ENCODE measurements at places on chromosomes 2 and 18.
A peak's percentile ranks its signal among the peaks of the same experiment; 100 is the strongest.

GRCh38 chr18:62569081-62569655, 46.3 kb downstream of the ZCCHC2 start:
- DNase-seq: no peak

- no peak for DNase-seq
Observed at GRCh38 chr2:165361514-165361913, 108.0 kb upstream of the CSRNP3 start.

DNA sequence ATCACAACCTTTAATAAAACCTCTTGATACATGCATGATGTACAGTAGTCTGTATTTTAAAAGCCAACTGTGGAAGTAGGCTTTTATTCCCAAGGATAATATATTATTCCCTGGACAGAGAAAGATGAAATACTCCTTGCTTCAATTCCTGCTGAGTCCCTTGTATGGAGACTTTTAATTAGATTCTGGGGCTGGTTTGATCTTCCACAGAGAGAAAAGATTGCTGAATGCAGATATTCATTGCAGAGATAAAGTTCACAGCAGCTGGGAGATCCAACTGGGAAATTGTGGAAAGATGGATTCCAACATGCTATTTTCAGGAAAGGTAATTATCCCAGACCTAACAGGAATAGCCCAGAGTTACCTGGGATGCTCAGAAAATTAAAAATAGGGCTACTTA, 607.0 kb upstream of the HS6ST1 start:
- DNase-seq: no peak

GRCh38 chr2:71807581-71808451, 339.8 kb downstream of the CYP26B1 start:
- no peak for DNase-seq

DNA sequence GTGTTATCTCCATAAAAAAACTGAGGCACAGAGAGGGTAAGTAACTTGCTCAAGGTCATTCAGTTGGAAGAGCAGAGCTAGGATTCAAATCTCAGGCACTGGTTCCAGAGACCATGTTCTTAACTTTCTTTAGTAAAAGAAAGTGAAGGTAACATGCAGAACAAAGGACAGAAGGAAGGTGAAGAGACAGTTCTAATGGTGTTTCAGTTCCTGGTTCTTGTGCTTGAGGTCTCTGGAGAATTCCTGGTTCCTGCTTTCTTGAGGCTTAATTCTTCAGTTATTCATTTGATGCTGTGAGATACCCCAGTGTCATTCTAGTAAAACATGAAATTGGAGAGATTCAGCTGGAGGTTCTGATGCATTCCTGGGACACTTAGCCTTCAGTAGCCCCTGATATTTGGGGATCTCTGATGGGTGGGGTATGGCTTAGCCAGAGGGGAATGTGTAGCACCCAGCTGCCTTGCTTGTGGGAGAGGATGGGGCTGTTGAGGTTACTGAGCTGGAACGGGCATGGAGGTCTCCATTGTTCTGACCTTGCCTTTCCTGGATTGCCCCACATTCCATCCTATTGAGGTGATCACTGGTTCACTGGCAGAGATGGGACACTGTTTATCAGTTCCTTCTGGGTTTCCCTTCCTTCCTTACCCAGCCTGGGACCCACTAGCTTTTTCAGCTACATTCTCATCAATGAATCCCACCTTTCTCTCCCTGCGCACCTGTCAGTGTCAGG, 46.8 kb downstream of the SEMA4F start:
- no peak for DNase-seq

- DNase-seq: peak; percentile 52
Observed at GRCh38 chr2:69946351-69947324, 14.8 kb downstream of the ASPRV1 start.

GRCh38 chr2:28173377-28173776, 219.3 kb upstream of the FOSL2 start:
- no peak for DNase-seq

GRCh38 chr2:44170311-44170717, 1.6 kb downstream of the PPM1B start:
- DNase-seq: no peak

DNA sequence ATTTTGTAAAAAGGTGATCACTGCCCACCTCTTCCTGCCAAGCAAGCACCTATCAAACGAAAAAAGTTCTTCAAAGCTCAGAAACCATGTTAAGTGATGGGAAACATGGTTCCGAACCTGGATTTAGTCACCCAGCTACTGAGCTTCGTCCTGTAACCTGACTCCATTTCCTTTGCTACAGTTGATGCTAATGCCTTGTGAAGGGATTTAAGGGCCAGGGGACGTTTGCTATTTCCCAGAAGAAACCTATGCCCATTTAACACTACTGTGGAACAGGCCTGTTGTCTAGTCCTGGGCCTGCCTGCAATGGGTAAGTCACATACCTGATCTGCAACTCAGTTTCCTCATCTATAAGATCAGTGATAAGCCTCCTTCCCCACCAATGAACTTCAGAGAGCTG, 14.8 kb downstream of the SERPINE2 start:
- no peak for DNase-seq

DNA sequence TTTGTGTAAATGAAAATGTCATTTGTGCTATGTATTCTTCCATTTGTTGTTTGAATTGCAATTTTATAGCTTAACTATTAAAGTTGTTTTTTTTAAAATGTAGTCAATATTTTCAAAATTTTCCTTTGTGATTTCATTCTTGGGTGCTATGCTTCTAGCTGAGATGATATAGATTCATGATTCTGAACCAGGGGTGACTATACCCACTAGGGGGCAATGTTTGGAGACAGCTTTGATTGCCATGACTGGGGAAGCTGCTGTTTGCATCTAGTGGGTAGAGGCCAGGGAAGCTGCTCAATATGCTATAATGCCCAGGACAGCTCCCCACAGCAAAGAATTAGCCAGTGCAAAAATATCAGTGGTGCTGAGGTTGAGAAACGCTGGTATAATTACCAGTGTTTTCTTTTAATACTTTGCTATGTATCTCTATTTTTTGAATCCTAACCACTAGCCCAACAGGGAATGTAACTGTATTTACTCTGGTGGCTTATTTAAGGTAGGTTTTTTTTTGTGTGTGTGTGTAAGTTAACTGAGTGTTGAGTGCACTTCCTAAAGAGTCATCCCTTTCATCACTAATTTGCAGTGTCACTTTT, 99.7 kb downstream of the MEP1B start:
- DNase-seq: peak; percentile 9

DNA sequence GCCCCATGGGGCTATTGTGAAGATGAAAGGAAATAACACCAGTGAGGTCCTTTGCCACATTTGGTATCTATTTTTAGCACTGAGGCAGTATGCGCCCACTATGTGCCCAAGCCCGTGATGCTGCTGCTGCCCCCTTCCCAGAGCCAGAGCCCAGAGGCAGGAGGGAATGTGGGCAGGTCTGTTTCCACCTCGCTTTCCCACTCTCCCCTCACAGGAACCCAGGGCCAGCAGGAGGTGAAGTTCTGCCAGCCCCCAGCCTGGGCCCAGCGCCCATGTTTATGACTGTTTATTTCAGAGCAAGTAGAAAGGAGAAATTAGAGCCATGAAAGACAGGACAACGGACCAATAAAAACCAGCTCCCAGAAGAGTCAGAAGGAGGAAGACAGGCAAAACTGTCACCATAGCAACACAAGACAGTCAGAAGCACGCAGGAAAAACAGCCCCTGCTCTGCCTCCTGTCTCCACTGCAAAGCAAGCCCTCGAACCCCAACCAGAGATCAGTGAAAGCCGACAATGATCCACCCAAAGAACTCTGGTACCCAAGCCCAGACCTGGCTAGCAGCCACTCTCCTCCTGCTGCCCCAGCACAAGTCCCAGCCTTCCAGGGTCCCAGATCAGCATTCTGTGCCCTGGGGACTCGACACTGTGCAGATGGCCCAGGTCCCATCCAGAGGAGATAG, 1.4 kb downstream of the CYRIA start:
- no peak for DNase-seq

GRCh38 chr2:235378246-235378645, 115.6 kb upstream of the AGAP1 start:
- DNase-seq: no peak

GRCh38 chr2:9342659-9343058, 80.7 kb downstream of the ITGB1BP1 start:
- no peak for DNase-seq

- no peak for DNase-seq
Observed at GRCh38 chr2:238459081-238459629, 32.4 kb downstream of the ASB1 start.

All from central memory CD4-positive, alpha-beta T cell (primary cell).